GM12892 (cell line): ENCODE measurements at places on chromosomes 13 and 19.

GRCh38 chr13:73290844-73291243, 232.0 kb downstream of the KLF5 start:
- DNase-seq, result no peak

- no peak for DNase-seq
Measured at GRCh38 chr13:44413095-44413494, 39.5 kb downstream of the SERP2 start.

DNA sequence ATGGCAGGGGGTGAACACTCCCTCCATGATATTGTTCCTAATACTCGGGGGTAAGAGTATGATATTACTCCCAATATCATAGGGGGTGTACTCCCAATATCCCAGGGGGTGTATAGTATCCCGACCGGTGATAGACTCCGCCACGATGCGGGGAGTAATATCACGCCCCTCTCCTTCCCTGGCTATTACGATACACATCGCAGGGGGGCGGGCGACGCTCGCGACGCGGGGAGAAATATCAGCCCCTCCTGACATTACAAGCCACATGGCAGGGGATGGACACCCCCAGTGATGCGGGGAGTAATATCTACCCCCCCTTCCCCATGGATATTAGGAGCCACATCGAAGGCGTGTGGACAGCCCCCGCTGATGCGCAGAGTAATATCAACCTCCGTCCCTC, 3.2 kb upstream of the RGCC start:
- DNase-seq, result no peak

- no peak for DNase-seq
Measured at GRCh38 chr13:62357887-62358645, 942.4 kb upstream of the PCDH20 start.

DNA sequence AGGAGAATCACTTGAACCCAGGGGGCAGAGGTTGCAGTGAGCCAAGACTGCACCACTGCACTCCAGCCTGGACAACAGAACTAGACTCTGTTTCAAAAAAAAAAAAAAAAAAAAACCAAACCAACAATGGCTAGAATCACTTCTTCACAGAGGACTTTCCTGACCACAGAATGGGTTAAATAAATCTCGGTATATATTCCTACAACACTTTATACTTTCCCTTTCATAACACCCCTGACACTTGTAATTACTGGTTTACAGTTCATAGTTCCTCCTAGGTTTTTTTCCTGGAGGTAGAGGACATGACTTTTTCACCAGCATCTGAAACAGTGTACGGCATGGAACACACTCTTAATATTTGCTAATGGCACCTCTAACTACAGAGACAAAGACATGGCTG, 31.4 kb downstream of the ZDHHC20 start:
- no peak for DNase-seq
